ENCODE measurements at places on chromosomes 3 and 15. TPM values are rescaled to one million over a fixed set of nuclear protein-coding genes. Genes with fewer than 3 reads are reported as not detected.

DNA sequence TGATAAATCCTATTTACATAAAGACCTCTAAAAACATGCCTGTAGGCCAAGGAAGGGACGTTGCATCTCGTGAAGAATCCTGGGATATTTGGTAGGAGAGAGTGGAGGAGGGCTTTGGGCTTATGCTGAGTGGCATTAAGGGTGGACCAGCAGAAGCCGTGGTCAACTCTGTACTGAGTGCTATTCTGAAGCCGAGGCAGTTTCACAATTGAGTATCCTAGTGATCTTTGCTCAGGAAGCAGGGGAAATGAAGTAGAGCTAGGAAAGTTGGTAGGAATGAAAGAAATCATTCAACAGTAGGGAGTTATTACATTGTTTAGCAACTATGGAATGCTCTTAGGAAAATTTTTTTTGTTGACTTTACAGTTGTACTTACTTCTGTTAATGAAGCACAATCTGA, 24.2 kb downstream of the MCTP2 start:
- no peak for DNase-seq

DNA sequence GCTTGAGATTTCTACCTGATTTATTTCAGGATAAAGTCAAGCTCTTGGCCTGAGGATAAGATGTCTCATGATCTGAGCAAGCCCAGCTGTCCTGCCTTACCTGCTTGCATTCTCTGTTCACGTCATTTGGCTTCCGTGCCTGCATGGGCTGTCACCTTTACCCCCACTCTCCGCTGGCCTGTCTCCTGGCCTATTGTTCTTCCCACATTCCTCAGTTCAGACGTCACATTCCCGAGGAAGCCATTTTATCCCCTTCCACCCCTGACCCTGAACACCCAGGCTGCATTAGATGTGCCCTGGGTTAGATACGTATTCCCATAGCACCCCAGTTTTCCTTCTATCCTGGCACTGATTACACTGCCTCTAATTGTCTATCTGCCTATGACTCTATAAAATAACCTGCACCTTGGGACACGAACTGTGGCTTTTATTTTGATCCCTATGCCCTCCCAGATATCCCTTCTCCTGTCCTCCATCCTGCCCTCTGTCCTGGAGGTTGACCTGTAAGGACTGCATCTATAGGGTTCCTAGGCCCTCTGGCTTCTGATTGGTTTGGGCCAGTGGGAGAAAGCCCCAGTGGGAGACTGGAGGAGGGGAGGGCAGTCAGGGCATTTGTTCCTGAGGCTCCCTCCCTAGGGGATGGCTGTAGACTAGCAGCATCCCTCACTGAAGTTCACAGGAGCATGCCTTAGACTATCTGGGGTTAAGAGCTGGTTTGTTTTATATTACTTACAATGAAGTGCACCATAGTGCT, 19.2 kb upstream of the UBE2Q2 start:
- no peak for DNase-seq

DNA sequence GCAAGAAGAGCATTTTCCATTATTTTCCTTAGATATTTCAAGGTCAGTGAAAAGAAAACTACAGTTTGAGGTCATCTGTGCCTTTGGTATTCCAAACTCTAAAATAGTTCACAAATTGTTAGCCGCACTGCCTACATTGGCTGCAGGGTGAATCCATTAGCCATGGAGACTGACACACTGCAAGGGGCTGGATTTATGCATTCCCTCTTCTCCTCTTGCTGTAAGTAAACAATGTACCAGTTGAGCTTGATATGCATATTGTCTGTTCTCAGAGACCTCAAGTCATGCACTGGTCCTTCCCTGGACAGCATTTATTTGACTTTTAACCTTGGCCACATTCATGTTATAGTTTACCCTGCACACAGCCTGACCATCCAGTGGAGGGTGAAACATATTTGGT, 50.2 kb upstream of the TNFSF10 start:
- no peak for DNase-seq

- DNase-seq = no peak
Measured at GRCh38 chr3:190044142-190044541, 76.6 kb downstream of the P3H2 start.

GRCh38 chr3:168517249-168518071, 421.7 kb upstream of the GOLIM4 start:
- no peak for DNase-seq

- DNase-seq = no peak
Measured at GRCh38 chr3:94862703-94863102, 799.8 kb downstream of the NSUN3 start.

DNA sequence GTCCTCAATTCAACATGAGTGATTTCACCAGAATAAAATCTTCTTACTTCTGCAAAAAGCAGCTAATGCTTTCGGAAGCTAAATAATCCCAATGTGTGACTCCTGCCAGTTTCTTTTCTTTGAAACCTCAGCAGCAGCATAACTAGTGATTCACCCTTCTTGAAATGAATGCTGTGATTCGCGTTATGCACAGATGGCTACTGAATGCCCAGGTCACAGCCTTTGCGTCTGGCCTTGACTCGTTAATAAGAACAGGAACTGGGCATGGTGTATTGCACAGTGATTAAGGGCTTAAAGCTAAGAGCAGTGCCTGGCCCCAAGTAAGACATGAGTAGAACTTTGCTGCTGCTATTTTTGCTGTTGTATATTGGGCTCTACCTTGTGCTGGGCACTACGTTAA, 19.0 kb downstream of the CGNL1 start:
- no peak for DNase-seq

Gene CPB1
- total RNA-seq = not detected

Gene LINGO1
- total RNA-seq = 9.4 TPM

Gene SQOR
- total RNA-seq = 30.7 TPM

Gene APOD
- 93.2 TPM for total RNA-seq

Gene GOLGA8H
- not detected for total RNA-seq

Gene POTEB3
- not detected for total RNA-seq
